ENCODE measurements at places on chromosomes 5 and 9. TPM values are rescaled to one million over a fixed set of nuclear protein-coding genes. Genes with fewer than 3 reads are reported as not detected.

The PCDHA3 gene
- 0.12 TPM for total RNA-seq

The TLX3 gene
- total RNA-seq: 20.1 TPM

The SOHLH1 gene
- not detected for total RNA-seq

The LCN10 gene
- total RNA-seq: not detected

The RORB gene
- 2.9 TPM for total RNA-seq

The SOX30 gene
- 0.11 TPM for total RNA-seq

The TXNDC8 gene
- total RNA-seq: not detected

The PRR16 gene
- 1.3 TPM for total RNA-seq

The REEP2 gene
- total RNA-seq: 12.3 TPM

The CHSY3 gene
- total RNA-seq: 0.21 TPM

The TAF11L10 gene
- total RNA-seq: not detected

The IL5 gene
- not detected for total RNA-seq

The CCDC192 gene
- not detected for total RNA-seq

The TMEM252 gene
- total RNA-seq: not detected

The WDR38 gene
- total RNA-seq: not detected

The PRLR gene
- 0.29 TPM for total RNA-seq

The SCGB3A2 gene
- total RNA-seq: not detected

The CDKN2B-AS1 gene
- not detected for total RNA-seq

The TMC1 gene
- not detected for total RNA-seq

The COX7C gene
- total RNA-seq: 539 TPM

The PCDHB13 gene
- total RNA-seq: 2.1 TPM

The IRX1 gene
- 19.0 TPM for total RNA-seq

The APBA1 gene
- total RNA-seq: 1.7 TPM

The PCDHA9 gene
- 0.51 TPM for total RNA-seq

The FOXD4L4 gene
- total RNA-seq: 0.34 TPM

The HARS2 gene
- 68.8 TPM for total RNA-seq

The RETREG1 gene
- 1.9 TPM for total RNA-seq

The ZNF366 gene
- total RNA-seq: not detected

The GPR21 gene
- not detected for total RNA-seq

The IFNA16 gene
- total RNA-seq: not detected
